Colonic mucosa (tissue), 4 donors: ENCODE measurements at places on chromosomes 5 and 9. TPM values are rescaled to one million over a fixed set of nuclear protein-coding genes. Genes with fewer than 3 reads are reported as not detected.

GRCh38 chr5:154947778-154948177 is 6.9 kb downstream of the MRPL22 start:
- DNase-seq = no peak

- DNase-seq = no peak
Measured at GRCh38 chr5:116613445-116613844, 38.8 kb upstream of the SEMA6A start.

- no peak for DNase-seq
Measured at GRCh38 chr5:10712574-10713366, 48.3 kb downstream of the DAP start.

The LHX3 gene
- total RNA-seq = not detected
